Posterior vena cava (tissue), 2 donors: ENCODE measurements at places on chromosomes 3 and 15. TPM values are rescaled to one million over a fixed set of nuclear protein-coding genes. Genes with fewer than 3 reads are reported as not detected.

DNA sequence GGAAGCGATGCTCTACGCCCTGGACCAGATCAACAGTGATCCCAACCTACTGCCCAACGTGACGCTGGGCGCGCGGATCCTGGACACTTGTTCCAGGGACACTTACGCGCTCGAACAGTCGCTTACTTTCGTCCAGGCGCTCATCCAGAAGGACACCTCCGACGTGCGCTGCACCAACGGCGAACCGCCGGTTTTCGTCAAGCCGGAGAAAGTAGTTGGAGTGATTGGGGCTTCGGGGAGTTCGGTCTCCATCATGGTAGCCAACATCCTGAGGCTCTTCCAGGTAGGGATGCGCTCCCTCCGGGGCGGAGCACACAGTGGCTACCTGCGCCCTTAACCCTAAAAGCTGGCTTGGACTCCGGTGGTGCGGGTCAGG, 698 bp downstream of the GRM7 start:
- no peak for DNase-seq

GRCh38 chr3:73213896-73214295, 152.4 kb downstream of the EBLN2 start:
- no peak for DNase-seq

DNA sequence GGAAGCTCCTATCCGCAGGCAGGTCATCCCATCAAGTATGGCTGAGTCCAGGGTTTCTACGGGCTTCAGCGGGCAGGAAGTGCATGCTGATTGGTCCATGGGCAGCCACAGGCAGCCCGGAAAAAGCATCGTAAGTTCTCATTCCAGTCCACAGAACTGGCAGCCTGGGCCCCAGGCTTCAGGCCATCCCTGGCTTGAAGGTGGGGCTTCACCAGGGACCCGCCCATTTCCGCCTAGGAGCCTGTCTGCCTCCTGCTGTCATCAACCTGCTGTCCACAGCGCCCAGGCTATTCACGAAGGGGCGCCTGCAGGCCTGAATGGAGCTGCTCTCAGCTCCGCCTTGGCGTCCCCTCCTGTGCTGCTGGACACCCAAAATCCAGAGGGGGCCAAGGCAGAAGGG, 13.9 kb downstream of the PCYT1A start:
- no peak for DNase-seq

GRCh38 chr3:42493126-42493797, 9.2 kb upstream of the VIPR1 start:
- peak; percentile 42 for DNase-seq

DNA sequence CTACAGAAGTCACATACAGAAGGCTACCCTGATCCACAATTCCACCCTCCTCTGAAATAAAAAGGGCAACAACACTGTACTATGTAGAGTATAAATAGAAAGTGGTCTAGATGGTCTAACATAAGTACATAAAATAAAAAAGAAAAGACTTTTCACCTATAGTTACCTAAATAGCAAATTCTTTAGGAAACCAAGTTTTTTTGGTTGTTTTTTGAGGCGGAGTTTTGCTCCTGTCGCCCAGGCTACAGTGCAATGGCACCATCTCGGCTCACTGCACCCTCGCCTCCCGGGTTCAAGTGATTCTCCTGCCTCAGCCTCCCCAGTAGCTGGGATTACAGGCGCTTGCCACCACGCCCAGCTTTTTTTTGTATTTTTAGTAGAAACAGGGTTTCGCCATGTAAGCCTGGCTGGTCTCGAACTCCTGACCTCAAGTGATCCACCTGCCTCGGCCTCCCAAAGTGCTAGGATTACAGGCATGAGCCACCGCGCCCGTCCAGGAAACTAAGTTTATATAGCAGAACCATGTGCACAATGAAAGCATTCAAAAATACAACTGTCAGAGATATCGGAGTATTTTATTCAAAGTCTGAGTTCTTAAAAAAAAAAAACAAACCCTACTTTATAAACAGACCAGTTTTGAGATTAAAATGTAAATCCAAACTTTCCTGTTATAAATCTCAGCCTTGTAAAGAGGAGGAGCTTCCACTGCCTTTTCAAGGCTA, 1.7 kb downstream of the SIN3A start:
- DNase-seq: no peak

DNA sequence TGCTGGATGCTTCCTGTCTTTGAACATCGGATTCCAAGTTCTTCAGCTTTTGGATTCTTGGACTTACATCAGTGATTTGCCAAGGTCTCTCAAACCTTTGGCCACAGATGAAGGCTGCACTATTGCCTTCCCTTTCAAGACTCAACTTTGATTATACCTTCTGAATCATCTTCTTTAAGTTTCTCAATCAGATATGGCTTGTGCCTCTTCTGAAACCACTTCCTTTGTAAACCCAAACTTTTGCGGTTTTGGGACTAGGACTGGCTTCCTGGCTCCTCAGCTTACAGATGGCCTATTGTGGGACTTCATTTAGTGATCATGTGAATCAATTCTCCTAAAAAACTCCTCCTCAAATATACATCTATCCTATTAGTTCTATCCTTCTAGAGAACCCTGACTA, 47.1 kb upstream of the CADPS start:
- DNase-seq: no peak

- no peak for DNase-seq
These were observed 15.9 kb upstream of the HHLA2 start for GRCh38 chr3:108280476-108280875.

Gene AGTR1
- 6.9 TPM for total RNA-seq

Gene PPM1L
- total RNA-seq: 13.0 TPM

Gene GABRA5
- not detected for total RNA-seq
